ENCODE measurements at places on chromosomes 11 and 22. TPM values are rescaled to one million over a fixed set of nuclear protein-coding genes. Genes with fewer than 3 reads are reported as not detected.

APOL4 gene
- total RNA-seq: 2.9 TPM

APOC3 gene
- not detected for total RNA-seq

CRYBB2 gene
- not detected for total RNA-seq

DNA sequence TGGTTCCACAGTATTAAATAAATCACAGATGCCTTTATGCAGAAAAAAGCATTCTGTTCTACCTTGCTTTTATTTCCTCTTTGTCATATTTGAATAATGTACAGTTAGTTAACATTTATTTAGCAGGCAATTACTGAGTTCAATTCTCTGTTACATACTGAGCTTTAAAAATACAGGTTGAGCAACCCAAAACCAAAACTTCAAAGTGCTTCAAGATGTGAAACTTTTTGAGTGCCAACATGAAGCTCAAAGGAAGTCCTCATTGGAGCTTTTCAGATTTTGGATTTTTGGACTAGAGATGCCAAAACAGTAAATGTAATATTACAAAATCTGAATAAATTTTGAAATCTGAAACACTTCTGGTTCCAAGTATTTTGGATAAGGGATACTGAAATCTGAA, 54.1 kb downstream of the PDHX start:
- H3K27ac ChIP-seq: no peak overlapping the region
- H3K4me1 ChIP-seq: peaks cover 10% of the 10 kb centered on the region
- H3K4me3 ChIP-seq: no peak overlapping the region
- no peak for DNase-seq
- H3K27me3 ChIP-seq: no peaks in the 10 kb centered on the region
- peaks cover 26% of the 10 kb centered on the region for H3K36me3 ChIP-seq

GRCh38 chr11:88375927-88376470, 38.5 kb upstream of the CTSC start:
- H3K4me1 ChIP-seq: no peaks in the 10 kb centered on the region
- no peak overlapping the region for H3K27ac ChIP-seq
- no peak for DNase-seq
- H3K27me3 ChIP-seq: no peaks in the 10 kb centered on the region

DNA sequence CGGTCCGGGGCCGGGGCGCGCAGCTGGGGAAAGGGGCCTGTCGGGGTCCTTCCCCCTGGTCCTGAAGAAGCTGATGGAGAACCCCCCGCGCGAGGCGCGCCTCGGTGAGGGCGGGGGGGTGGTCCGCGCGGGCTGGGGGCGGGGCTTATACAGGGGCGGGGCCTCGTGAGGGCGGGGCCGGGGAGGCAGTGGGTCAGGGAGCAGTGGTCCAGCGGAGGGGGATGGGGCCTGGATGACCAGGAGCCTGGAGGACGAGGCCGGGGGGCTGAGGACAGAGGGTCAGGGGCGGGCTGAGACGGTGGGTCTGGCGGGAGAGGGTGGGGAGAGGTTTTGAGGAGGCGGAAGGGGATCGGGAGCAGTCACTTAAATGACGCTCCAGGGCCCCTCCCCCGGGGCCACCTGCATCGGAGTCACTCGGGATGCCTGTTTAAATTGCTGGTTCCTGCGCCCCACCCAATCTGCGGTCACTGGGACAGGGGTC, 396 bp downstream of the TEF start:
- H3K4me1 ChIP-seq: peaks cover 21% of the 10 kb centered on the region
- no peaks in the 10 kb centered on the region for H3K27me3 ChIP-seq
- H3K36me3 ChIP-seq: peaks cover under 1% of the 10 kb centered on the region
- peak overlapping the region; percentile 91 for H3K27ac ChIP-seq
- peak overlapping the region; percentile 79 for H3K4me3 ChIP-seq
- DNase-seq: peak; percentile 92

DNA sequence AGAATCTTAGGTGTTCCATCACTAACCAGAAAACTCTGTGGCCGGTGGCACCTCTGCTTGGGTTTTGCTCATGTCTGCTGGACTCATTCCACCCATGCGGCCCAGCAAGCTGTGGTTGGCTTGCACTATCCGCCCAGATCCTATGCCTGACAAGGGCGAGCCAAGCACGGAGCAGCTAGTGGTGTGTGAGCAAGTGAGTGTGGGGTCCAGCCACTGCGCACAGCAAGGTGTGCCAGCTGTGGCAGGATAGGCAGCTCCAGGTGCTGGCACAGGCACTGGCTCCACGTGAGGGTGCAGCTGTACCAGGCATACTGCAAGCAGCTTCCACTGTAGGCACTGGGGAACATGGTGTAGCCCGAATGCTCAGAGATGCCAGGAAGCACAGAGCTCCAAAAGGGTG, 813.7 kb upstream of the CNTN5 start:
- H3K4me1 ChIP-seq: no peaks in the 10 kb centered on the region
- no peak for DNase-seq
- no peaks in the 10 kb centered on the region for H3K36me3 ChIP-seq
- H3K27me3 ChIP-seq: no peaks in the 10 kb centered on the region

OR5A2 gene
- total RNA-seq: not detected

- H3K27ac ChIP-seq: no peak overlapping the region
- no peak for DNase-seq
- H3K27me3 ChIP-seq: no peaks in the 10 kb centered on the region
- H3K4me3 ChIP-seq: no peak overlapping the region
- H3K4me1 ChIP-seq: no peaks in the 10 kb centered on the region
Measured at GRCh38 chr11:134911514-134912180, 499.6 kb upstream of the B3GAT1 start.

DNA sequence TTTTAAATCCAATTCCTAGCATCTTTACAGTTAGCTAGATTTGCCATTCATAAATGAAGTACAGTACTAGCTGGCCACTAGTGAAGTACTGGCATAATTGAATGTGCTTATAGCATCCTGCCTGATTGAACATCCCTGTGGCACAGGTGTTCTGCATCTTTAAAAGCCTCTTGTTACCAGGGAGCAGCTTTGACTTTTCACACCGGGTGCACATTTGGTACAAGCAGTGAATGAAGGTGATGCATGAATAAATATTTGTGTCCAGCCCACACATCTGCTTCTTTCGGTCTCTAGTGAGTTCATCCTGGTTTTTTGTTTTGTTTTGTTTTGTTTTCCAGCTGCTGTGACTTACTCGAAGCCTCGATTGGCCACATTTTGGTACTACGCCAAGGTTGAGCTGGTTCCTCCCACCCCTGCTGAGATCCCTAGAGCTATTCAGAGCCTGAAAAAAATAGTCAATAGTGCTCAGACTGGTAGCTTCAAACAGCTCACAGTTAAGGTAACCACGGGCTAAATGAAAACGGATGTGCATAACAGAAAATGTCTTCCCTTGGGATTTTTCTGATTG, 5.3 kb downstream of the ATP5MG start:
- H3K27me3 ChIP-seq: no peaks in the 10 kb centered on the region
- H3K4me3 ChIP-seq: no peak overlapping the region
- no peak for DNase-seq
- peak overlapping the region; percentile 19 for H3K27ac ChIP-seq

DNA sequence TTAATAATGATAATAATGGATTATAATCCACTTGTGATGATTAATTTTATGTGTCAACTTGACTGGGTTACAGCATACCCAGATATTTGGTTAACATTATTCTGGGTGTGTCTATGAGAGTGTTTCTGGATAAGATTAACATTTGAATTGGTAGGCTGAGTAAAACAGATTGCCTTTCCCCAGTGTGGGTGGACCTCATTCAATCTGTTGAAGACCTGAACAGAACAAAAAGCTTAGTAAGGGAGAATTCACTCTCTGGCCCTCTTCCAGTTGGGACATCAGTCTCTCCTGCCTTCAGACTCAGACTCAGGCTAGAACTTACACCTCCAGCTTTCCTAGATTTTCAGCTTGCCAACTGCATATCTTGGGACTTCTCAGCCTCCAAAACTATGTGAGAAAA, 37.3 kb upstream of the RRAS2 start:
- H3K36me3 ChIP-seq: no peaks in the 10 kb centered on the region
- DNase-seq: peak; percentile 22
- no peaks in the 10 kb centered on the region for H3K27me3 ChIP-seq

- peak overlapping the region; percentile 81 for H3K4me3 ChIP-seq
- peak overlapping the region; percentile 91 for H3K27ac ChIP-seq
- H3K36me3 ChIP-seq: no peaks in the 10 kb centered on the region
- no peaks in the 10 kb centered on the region for H3K27me3 ChIP-seq
- H3K4me1 ChIP-seq: peaks cover 53% of the 10 kb centered on the region
Measured at GRCh38 chr22:40179526-40179925, 1.8 kb downstream of the TNRC6B start.

- no peak for DNase-seq
- no peak overlapping the region for H3K27ac ChIP-seq
- H3K27me3 ChIP-seq: no peaks in the 10 kb centered on the region
- H3K4me1 ChIP-seq: no peaks in the 10 kb centered on the region
Measured at GRCh38 chr11:8661001-8661795, 21.3 kb downstream of the TRIM66 start.

- peak; percentile 95 for DNase-seq
- H3K27ac ChIP-seq: peak overlapping the region; percentile 97
- H3K4me1 ChIP-seq: peaks cover 66% of the 10 kb centered on the region
- peak overlapping the region; percentile 36 for H3K4me3 ChIP-seq
- H3K27me3 ChIP-seq: no peaks in the 10 kb centered on the region
Measured at GRCh38 chr22:30420347-30421125, 5.0 kb upstream of the MTFP1 start.

CCDC90B gene
- total RNA-seq: 63.6 TPM

- H3K27ac ChIP-seq: no peak overlapping the region
- H3K27me3 ChIP-seq: no peaks in the 10 kb centered on the region
- DNase-seq: peak; percentile 81
- H3K4me3 ChIP-seq: no peak overlapping the region
- no peaks in the 10 kb centered on the region for H3K4me1 ChIP-seq
Measured at GRCh38 chr11:117484156-117484555, 156.5 kb downstream of the CEP164 start.

DNA sequence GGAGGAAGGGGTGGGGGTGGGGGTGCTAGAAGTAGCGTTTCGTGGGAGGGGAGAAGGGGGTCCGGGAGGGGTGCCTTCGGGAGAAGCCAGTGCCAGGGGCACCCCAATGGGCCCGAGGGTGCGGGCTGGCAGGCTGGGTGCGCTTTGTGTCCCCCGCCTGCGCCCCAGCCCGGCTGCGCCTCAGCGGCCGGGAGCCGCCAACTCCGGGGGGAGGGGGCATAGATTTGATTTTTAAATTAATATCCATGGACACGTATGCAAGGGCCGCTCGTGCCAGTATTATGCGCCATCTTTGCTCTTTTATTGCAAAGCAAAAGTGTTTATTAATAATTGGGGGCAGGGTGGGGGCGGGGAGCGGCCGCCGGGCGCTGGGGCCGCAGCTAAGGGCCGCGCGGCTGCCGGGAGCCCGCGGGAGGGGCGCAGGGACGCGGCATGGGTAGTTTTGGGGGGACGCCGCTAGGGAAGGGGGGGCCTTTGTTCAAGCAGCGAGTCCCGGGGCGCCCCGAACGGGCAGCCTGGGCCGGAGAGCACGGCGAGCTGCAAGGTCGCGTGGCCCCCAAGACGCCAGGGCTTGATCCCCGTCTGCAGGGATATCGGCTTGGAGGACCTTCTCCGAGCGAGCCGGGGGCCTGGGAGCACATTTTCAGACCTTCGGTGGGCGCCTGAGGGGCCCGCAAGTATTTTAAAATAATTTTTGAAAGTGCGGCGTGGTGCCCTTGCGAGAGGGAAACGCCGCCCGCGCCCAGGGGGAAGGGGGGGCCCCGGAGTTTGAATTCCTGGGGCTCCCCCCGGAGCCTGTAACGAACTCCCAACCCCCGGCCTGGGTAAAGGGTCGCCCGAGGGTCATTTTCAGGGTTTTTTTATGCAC, 959 bp downstream of the CCND1 start:
- H3K4me1 ChIP-seq: peaks cover 51% of the 10 kb centered on the region
- peaks cover 38% of the 10 kb centered on the region for H3K36me3 ChIP-seq
- H3K4me3 ChIP-seq: peak overlapping the region; percentile 91
- no peaks in the 10 kb centered on the region for H3K27me3 ChIP-seq
- H3K27ac ChIP-seq: peak overlapping the region; percentile 93

DNA sequence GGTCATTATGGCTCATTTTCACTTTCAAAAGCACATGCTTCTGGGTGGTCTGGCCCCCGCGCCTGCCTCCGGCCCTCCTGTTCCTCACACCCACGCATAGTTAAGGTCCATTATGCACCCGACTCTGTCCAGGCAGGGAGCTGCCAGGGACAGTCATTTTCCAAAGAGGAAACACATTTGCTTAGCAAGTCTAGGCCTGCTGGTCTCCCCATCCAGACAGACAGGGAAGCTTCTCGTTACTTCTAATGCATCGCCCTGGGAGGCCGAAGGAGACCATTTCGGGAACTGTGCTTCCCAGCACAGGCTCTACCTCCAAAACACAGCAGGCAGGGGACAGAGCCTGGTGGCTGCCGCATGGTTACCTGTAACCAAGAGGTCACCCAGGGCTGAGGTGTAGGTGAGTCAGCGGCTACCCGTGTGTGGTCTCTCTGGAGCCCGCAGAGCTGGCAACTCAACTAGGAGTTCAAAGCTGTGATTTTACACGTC, 87.1 kb upstream of the SHANK2 start:
- H3K4me1 ChIP-seq: peaks cover 7% of the 10 kb centered on the region
- no peaks in the 10 kb centered on the region for H3K36me3 ChIP-seq
- no peak overlapping the region for H3K27ac ChIP-seq
- peaks cover 37% of the 10 kb centered on the region for H3K27me3 ChIP-seq
- DNase-seq: peak; percentile 85

DNA sequence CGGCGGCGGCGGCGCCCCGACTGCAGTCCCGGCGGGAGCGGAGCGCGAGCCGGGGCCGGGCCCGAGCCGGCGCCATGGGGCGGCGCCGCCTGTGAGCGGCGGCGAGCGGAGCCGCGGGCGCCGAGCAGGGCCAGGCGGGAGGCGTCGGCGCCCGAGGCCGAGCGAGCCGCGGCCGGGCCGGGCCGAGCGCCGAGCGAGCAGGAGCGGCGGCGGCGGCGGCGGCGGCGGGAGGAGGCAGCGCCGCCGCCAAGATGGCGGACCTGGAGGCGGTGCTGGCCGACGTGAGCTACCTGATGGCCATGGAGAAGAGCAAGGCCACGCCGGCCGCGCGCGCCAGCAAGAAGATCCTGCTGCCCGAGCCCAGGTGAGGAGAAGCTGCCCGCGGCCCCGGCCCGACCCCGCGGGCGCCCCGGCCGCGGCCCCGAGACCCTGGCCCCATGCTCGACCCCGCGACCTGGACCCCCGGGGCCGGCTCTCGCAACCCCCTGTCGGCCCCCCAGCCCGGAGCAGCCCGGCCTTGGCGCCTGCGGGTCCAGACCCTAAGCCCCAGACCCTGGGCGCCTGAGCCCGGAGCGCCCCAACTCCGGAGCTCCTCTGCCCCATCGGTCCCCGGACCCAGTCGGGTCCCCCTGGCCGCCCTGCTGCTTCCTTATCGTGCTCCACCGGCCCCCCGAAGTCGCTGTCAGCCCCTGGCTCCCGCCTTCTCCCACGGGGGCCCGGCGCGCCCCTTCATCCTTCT, at the start of gene GRK2:
TSS of gene GRK2 (plus strand) at position 25 of the 739 bp plus-strand sequence. CDS start at position 252, 227 bp downstream.
- H3K27me3 ChIP-seq: no peaks in the 10 kb centered on the region
- peak; percentile 99 for DNase-seq
- H3K4me3 ChIP-seq: peak within 1 kb of the TSS; percentile 86
- H3K27ac ChIP-seq: peak within 1 kb of the TSS; percentile 34
- H3K4me1 ChIP-seq: peaks cover 53% of the 10 kb centered on the region

- no peaks in the 10 kb centered on the region for H3K27me3 ChIP-seq
- no peak overlapping the region for H3K4me3 ChIP-seq
- no peak overlapping the region for H3K27ac ChIP-seq
- no peaks in the 10 kb centered on the region for H3K4me1 ChIP-seq
- DNase-seq: no peak
- H3K36me3 ChIP-seq: no peaks in the 10 kb centered on the region
Measured at GRCh38 chr11:79744941-79745340, 304.1 kb upstream of the TENM4 start.

OOSP4A gene
- not detected for total RNA-seq

CEND1 gene
- total RNA-seq: not detected
